Memory B cell (primary cell): ENCODE measurements at places on chromosomes 6 and 20.

- no peak for DNase-seq
Measured at GRCh38 chr6:37812841-37813240, 6.7 kb upstream of the ZFAND3 start.

DNA sequence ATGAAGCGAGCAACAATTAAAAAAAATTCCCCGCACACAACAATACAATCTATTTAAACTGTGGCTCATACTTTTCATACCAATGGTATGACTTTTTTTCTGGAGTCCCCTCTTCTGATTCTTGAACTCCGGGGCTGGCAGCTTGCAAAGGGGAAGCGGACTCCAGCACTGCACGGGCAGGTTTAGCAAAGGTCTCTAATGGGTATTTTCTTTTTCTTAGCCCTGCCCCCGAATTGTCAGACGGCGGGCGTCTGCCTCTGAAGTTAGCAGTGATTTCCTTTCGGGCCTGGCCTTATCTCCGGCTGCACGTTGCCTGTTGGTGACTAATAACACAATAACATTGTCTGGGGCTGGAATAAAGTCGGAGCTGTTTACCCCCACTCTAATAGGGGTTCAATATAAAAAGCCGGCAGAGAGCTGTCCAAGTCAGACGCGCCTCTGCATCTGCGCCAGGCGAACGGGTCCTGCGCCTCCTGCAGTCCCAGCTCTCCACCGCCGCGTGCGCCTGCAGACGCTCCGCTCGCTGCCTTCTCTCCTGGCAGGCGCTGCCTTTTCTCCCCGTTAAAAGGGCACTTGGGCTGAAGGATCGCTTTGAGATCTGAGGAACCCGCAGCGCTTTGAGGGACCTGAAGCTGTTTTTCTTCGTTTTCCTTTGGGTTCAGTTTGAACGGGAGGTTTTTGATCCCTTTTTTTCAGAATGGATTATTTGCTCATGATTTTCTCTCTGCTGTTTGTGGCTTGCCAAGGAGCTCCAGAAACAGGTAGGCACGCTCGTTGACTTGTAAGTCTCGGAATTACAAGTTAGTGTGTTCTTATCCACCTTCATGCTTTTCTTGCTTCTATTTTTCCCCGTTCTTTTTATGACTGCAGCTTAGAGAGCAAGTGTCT is at the start of gene EDN1:
Gene EDN1, plus strand, starts transcription at position 429 of the 888 bp plus-strand sequence. Its CDS starts 269 bp downstream, at position 698.
- DNase-seq = peak; percentile 22

DNA sequence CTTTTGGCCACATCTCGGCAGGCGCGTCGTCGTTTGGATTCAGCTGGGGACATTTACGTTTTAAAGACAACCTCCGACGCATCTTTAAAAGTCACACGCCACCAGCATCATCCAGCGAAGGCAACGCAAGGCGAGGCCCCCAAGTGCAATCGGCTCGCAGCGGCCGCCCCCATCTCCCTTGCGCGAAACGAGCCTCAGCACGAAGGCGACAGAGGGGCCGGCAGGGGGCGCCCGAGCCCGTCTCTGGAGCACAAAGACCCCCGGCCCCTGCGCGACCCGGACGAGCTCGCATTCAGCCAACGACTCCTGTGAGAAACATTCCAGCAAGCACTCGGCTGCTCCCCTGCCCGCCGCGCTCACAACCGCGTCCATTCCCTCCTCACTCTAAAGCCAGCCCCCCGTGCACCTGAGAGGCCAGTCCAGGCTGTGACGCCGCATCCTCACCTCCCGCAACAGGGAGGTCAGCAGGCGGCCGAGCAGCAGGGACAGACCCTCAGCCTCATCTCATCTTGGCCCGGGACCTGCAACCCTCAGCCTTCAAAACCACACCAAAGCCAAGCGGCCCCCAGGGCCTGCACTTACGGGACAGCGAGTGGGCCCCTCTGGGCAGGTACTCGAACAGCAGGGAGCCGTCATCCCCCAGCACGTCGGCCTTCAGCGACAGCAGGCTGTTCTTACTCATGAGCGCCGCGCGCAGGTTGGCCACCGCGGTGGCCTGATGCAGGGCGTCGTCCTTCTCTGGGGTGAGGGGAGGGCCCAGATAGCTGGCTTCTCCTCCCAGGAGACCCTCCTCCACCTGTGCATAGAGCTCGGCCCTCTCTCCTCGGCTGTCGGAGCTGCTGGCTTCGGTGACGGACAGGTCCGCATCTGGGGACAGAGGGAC is 35.8 kb downstream of the SLC2A4RG start:
- no peak for DNase-seq

- no peak for DNase-seq
Measured at GRCh38 chr6:147384737-147385710, 123.5 kb upstream of the SAMD5 start.
